ENCODE measurements at places on chromosomes 4 and X.

GRCh38 chrX:30592831-30593230 lies 15.3 kb upstream of the TASL start:
- no peak for DNase-seq

DNA sequence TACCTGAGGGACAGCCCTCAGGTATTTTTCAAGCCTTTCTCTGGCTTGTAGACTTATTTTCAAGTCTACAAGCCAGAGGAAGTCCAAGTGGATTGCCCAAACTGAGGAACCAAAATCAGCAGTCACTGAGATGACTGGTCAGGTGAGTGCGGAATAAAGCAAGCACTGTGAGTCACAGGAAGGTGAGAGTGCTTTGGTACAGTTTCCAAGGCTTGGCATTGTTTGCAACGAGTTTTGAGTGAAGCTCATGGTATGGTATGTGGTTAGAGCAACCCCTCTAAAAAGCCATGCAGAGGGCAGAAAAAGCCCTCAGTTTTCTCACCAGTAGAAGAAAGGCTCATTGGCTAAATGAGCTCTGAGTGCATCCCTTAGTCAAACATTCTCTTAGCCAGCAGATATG lies 112.8 kb upstream of the EOLA2 start:
- DNase-seq, result no peak

GRCh38 chrX:22015139-22015750 lies 16.9 kb upstream of the PHEX start:
- DNase-seq, result no peak

DNA sequence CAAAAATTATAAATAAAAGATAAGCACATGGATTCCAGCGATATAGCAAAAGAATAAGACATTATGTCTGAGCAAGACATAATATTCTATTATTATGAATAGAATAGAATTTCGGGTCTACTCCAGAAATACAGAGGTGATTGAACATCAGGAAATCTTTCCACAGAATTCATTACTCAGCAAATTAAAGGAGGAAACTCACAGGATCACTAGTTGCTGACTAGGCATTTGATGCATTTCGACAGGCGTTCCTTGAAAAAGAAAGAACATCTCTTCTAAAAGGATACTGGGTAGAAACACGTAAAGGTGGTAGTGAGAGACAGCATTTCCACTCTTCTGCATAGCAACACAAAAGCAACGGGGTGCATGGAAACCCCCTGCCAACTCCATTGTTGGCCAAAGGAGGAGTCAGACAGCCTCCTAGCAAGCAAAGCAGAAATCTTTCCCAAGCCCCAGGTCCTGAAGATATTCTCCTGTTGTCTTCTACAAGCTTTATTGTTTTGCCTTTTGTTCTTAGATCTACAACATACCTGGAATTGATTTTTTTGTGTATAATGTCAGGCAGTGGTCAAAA lies 14.3 kb upstream of the PDZD4 start:
- no peak for DNase-seq

GRCh38 chrX:145405012-145405411 lies 157.7 kb downstream of the SPANXN1 start:
- DNase-seq, result no peak

DNA sequence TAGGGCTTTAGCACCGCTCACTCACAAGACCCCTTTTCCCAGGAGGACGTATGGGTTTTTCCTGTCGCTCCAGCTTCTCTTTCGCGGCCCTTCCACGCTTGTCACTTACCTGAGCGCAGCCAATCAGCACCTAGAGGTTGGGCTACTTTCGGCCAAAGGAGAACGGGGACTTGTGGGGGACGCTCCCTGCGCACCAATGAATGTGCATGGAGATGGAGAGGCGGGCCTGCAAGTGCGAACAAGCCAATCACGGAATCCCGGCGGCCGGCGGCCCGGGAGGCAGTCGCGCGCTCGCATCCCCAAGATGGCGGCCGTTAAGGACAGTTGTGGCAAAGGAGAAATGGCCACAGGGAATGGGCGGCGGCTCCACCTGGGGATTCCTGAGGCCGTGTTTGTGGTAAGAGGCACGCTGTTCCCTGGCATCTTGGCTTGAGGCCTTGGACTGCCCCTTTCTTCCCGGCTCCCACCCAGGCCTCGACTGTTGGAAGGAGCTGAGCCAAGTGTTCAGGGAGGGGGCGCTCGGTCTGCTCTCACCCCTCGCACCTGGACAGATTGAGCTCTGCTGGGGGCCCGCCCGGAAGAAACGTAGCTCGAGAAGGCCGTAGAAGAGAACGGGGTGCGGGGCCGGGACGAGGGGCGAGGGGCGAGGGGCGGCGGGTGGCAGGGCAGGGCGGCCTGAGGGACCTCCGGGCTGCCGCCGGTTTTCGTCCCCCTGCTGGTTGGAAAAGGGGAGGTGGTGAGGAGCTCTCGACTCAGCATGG lies at the start of gene VBP1:
TSS of gene VBP1 (plus strand) at position 282 of the 761 bp plus-strand sequence. CDS start at position 305, 23 bp downstream.
- DNase-seq, result peak; percentile 81

GRCh38 chr4:159420162-159421057 lies 317.5 kb downstream of the RAPGEF2 start:
- no peak for DNase-seq

DNA sequence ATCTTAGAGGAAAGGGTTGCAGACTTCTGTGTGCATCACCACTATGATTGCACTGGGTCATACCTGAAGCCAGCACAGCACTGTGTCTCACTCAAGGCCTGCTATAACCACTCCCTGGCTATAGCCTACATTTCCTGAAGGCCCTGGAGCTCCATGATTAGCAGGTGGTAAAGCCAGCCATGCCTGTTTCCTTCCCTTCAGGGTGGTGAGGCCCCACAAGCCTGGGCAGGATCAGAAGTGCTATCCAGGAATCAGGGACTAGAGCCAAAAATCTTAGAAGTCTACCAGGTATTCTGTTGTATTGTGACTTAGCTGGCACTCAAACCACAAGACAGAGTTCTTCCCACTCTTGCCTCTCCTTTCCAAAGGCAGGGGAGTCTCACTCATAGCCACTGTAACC lies 734.6 kb downstream of the GLUD2 start:
- DNase-seq, result no peak

- DNase-seq, result no peak
These were observed 8.1 kb downstream of the GPRASP3 start for GRCh38 chrX:102728646-102729045.

DNA sequence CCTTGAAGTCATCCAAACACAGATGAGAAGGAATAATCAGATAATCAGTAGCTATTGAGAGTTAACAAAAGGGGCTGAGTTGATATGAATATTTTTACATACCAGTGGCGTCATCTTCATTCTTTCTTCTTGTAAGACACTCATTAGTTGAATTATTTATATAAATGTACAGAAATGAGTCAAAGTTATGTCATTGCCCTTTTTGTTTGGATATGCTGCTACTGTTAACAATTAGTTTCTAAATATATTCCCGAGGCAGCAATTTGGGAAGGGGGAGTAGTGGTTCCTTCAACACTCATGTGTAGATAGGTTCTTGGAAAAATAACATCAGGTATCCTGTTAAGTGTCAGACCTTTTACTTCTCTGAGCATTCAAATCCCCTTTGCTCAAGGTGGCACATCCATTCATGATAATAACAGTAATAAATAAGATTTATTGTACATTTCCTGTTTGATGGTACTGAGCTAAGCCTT lies 436.6 kb downstream of the SPRY1 start:
- DNase-seq, result no peak

DNA sequence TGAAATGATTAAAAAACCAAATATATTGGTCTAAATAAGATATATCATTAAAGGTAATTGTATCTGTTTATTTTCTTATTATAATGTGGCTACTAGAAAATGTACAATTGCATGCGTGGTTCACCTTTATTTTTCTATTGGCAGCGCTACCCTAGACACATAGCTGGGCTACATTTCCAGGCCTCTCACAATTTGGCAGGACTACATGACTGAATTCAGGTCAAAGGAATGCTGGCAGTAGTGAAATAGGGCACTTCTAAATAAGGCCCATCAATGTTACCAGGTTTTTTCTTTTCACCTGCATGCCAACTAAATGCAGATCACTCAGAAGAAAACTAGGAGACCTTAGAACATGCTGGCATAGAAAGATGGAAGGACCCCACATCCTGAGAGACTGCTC lies 1072.9 kb upstream of the SLIT2 start:
- no peak for DNase-seq

- DNase-seq, result no peak
These were observed 4.9 kb upstream of the ABCG2 start for GRCh38 chr4:88163336-88163735.

DNA sequence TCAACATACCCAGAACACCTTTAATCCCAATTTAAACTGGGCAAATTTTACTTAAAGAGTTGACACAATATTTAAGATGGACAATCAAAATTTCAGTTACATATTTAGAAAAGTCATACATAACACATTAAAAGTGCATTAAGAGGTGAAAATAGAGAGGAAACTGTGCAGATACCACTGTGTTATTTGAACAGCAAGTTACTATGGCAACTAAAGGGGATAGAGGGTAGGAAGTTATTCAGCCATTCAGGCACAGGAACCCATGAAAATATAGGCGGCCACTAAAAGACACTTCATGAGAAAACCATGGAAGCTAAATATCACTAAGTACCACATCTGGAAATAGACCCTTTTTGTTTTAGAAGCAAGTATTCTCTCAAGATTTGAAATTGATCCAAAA lies 75.1 kb downstream of the PDGFC start:
- DNase-seq, result no peak

DNA sequence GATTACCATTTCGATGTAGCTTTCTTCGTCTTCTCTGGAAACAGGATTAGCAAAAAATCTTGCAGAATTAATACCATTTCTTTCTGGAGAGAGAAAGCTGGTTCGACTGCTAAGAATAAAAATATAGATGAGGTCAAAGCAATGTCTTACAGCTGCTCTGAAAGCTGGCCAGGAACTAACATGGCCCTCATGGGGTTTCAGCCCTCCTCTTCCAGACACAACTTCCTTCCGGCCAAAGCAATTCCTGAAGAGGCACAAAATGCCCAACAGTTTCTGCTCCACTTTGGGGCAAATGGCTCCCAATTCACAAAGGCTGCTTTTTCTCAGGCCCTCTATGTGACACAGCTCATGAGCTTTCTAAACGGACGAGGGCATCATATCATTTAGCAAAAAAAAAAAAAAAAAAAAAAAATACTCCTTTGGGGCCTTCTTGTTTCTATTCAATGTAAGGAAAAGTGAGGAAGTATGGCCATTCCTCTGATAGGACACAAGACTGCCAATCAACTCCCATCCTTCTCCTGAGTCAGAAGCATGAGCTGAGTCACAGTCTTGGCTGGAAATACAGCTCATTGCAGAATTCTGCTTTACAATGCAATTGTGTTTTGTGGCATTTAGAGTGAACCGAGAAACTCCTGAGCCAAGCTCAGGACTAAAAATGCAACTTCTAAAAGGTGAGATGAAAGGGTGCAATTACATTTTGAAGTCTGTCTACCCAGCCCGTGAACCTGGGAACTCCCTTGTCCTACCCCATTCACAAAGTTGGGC lies 42.7 kb upstream of the CTAG2 start:
- no peak for DNase-seq

DNA sequence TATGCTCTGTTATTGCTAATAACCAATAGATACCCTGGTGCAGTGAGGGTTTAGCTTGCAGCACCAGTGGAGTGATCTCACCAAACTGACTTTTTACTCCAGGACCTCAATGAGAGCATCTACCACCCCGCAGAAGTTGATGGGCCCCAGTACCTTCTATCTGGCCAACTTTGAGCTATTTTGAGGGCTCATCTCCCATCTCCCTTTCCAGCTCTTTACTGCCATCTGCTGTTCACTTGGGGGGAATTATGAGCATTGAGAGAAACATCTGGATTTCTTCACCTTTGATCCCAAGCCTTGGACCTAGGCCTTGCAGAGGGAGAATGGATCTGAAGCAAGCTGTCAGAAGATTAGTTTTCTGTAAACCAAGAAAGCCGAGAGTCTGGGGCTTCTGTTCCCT lies 143.6 kb downstream of the TMEM164 start:
- DNase-seq, result no peak

- no peak for DNase-seq
These were observed 83.9 kb upstream of the FAM9B start for GRCh38 chrX:9117851-9118250.

- DNase-seq, result no peak
These were observed 418.7 kb upstream of the INTU start for GRCh38 chr4:127214016-127214415.

DNA sequence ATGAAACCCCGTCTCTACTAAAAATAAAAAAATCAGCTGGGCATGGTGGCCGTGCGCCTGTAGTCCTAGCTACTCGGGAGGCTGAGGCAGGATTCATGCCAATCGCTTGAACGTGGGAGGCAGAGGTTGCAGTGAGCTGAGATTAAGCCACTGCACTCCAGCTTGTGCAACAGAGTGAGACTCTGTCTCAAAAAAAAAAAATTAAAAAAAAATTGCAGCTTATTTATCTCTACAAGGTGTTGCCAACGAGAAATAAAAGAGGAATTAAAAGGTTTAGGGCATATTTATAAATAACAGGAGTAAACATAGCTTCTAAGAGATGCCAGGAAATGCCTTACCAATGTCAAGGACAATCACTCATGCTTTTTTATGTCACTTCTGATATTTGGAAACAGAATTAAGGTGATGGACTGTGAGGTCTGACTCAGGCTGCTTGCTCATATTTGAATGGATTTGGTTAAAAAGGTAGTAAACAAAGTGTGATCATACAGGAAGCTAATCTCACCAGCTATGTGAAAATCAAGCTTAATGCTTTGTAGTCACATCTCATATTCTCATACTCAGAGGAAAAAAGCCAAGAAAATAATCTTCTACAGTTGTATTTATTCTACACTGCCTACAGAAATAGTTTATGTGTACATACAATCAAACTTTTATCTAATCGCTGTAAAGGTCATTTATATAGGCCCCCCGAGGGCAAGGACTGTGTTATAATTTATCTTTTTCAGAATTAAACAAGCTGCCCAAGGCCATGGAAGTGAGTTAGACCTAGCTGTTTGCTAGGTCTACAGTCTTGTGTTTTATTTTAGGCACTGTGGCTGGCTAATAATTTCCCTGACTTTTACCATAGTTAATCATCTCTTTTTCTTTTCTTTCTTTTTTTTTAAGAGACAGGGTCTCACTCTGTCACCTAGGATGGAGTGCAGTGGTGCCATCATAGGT lies 61.1 kb upstream of the RBMX start:
- DNase-seq, result no peak

GRCh38 chrX:16990839-16991238 lies 44.4 kb downstream of the REPS2 start:
- no peak for DNase-seq

DNA sequence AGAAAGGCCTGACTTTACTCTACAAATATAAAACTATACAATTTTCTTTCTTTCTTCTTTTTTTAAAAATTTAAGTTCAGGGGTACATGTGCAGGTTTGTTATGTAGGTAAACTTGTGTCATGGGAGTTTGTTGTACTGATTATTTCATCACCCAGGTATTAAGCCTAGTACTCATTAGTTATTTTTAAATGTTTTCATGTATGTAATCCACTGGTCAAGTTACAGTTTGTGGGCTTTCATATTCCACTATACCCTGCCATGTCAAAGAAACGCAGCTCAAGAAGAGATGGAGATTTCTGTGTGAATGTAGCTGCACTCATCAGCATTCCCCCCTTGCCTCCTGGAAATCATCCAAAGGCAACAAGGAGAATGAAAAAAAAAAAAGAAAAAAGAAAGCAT lies 31.2 kb upstream of the SPRY1 start:
- DNase-seq, result no peak

Data from T-helper 22 cell (primary cell).